ENCODE measurements at places on chromosomes 3 and 15. TPM values are rescaled to one million over a fixed set of nuclear protein-coding genes. Genes with fewer than 3 reads are reported as not detected.

LMAN1L gene
- total RNA-seq, result not detected

SLITRK3 gene
- not detected for total RNA-seq

SLC9C1 gene
- 0.33 TPM for total RNA-seq

IL17RD gene
- 13.6 TPM for total RNA-seq

C3orf49 gene
- not detected for total RNA-seq

PROK2 gene
- not detected for total RNA-seq

MYO1E gene
- 147 TPM for total RNA-seq

CFAP91 gene
- total RNA-seq, result 0.98 TPM

CACNA2D2 gene
- not detected for total RNA-seq

COL6A6 gene
- total RNA-seq, result 18.6 TPM

C2CD4A gene
- total RNA-seq, result not detected

ACAD11 gene
- 37.8 TPM for total RNA-seq

ATP13A5 gene
- total RNA-seq, result not detected

AMOTL2 gene
- total RNA-seq, result 75.7 TPM

- peak; percentile 3 for DNase-seq
Measured at GRCh38 chr3:160739079-160739478, 17.0 kb upstream of the PPM1L start.

GRCh38 chr15:38758043-38758442 lies 193.4 kb upstream of the RASGRP1 start:
- DNase-seq, result peak; percentile 72

- no peak for DNase-seq
Measured at GRCh38 chr3:31721676-31722075, 189.0 kb downstream of the STT3B start.

DNA sequence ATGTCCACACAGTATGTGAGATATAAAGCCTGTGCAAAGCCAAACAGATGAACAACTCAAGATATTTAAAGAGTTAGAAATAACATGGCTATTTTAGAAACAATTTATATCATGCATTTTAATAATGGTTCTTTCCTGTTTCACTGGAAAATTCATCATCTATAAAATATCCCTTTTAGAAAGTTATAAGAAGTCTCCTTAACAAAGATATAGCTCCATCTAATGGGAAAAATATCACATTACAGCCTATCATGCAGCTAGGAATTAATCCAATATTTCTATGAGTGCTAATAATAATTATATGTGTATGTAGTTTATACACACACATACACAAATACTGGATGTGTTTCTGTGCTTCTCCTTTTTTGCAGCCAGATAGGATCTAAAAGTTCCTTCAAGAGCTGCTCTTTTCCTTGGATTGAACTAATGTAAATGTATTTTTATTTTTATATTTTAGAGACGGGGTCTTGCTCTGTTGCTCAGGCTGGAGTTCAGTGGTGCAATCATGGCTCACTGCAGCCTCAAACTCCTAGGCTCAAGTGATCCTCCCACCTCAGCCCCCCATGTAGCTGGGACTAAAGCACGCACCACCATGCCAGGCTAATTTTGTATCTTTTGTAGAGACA lies 21.6 kb downstream of the RPL22L1 start:
- peak; percentile 62 for DNase-seq

DNA sequence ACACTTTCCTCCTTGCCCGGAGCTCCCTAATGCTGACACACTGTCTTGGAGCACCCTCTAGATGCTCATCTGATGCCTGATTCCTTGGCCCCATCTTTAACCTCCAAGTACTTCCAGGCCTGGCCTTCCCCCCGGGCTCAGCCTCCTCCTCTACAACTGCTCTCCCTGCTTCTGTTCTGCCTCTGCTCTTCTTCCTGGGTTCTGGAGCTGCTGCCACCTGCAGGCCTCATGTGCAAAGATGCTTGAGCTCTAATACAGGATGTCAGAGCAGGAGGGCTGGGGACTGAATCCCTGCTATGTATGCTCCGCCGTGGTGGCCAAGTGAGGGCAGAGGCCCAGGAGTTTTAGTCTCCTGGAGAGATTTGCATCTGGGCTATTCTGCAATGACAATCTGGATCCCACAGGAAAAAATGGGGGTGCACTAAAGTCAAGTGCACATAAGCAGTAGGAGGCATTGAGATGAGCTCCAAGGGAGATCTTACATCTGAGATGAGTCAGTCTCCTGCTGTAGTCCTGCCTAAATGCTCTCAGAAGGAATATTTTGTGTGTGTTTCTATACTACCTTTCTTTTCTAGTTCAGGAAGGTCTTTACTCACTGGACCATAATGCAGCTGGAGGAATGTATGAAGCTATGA lies 296.3 kb downstream of the UACA start:
- DNase-seq, result peak; percentile 73

DNA sequence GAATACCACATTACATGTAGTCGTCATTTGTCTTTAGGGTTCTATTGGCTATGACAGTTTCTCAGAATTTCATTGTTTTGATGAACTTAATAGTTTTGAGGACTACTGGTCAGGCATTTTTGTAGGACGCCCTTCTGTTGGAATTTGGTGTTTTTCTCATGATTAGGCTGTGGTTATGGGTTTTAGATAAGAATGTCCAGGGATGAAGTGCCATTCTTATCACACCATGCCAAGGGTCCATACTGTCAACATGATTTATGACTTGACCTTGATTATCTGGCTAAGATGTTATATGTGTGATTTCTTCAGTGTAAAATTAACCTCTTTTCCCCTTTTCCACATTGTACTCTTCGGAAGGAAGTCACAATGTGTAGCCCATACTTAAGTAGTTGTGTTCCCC lies 135.3 kb downstream of the DIPK2A start:
- DNase-seq, result peak; percentile 19

DNA sequence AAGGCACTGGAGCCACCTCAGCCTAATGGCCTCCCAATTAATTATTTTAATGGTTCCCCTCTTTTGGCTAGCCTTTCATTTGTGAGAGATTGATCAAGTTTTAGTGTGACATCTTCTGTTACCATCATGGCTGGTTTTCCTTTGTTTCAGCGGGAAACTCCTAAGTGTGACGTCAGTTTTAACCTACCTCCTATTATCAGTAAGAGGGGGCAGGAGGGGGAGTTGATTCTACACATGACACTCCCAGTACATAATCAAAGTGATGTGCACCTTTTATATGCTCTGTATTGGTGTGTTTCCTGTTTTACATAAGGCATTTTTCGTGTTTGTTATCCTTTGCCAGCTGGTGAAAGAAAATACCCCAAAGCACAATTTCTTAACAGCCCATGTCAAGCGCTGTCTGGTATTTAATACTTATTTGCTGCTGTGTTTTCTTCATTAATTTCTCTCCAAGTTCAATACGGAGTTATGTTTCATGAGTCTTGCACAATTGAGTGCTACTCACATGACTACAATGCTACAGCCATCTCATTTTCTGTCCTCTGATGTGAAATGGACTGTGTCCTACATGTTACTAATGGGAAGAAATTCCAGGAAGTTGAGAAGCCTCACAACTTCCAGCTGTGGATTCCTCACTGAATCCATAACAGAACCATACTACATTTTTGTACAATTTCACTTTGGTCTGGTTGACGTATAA lies 52.2 kb upstream of the POLR2M start:
- peak; percentile 64 for DNase-seq

DNA sequence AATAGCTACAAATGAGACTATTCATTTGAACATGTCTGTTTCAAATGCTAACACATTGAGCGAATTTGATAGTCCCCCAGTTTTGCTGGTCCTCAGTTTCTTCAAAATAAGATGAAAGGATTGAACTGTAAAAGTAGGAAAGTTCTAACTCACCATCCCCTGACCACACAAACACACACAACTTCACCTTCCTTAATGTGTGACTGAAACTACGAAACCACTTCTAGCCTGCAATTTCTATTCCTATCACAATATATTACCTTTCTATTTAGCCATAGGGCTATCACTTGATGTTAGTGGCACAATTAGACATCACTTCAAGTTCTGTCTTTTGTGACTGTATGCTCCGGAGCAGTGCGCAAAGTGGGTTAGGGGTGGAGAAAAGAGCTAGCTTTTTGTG lies 14.9 kb downstream of the BTLA start:
- no peak for DNase-seq

DNA sequence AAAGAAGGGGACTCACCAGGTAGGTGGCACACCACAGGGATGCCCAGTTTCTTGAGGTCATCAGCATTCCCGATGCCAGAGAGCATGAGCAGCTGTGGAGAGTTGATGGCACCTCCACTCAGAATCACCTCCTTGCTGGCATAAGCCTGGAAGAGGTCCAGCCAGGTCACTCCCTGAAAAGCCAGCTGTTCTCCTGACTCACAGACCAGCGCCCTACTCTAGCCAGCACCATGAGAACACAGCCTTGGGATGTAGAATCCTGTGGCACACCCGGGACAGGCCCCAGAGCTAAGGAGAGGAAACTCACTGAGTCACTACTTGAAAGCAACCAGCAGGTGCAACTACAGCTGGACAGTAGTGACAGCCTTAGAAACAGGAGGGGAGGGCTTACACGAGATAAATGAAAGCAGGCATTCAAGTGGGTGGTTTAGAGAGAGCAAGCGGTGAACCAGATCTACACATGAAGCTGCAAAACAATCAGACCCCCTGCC lies 24.5 kb downstream of the CHDH start:
- DNase-seq, result no peak

GRCh38 chr3:184344579-184345316 lies 7.3 kb downstream of the FAM131A start:
- DNase-seq, result no peak

DNA sequence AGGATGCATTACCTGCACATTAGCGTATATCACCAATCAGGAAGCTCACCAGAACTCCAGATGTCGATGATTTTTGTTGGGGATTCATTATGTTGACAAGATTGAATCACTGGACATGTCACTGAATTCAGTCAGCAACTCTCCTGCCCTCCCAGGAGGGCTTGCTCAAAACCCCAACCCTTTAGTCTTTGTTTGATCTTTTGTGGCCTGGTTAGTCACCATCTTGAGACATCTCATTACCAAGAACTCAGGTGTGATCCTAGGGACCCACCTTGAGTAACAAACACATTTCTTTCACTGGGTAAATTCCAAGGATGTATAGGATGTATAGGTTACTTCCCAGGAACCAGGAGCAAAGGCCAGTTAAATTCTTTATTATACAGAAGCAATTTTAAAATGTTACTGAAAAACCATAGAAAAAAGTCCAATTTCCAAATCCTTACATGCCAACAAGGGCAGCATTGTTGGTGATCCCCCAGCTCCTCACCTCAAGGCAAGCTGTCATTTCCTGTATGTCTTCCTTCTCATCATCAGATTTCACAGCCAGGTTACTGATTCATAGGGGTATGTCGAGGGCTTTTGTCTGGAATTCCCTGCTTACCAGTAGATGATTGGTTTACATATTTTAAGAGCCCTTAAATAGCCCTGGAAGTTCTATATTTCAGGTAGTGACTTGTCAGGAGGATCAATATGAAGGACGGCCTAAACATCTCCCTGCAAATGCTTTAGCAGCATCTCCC lies 11.7 kb downstream of the SNRPN start:
- DNase-seq, result no peak

DNA sequence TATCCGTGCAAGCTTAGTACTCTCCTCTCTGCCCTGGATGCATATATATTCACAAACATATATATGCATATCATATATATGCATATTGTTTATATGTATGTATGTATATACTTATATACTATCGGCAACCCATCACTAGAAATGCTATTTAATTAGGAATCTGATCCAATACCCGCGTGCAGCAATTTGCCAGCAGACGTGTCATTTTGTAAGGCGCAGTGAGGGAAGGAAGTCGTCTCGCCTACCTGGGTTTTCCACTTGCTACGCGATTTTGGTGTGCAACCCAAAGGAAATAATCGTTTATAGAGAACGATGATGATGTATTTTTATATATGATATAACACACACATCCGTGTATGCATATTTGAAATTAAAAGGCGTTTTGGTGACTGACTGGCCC lies 5.6 kb upstream of the FEZF2 start:
- no peak for DNase-seq

- DNase-seq, result peak; percentile 83
Measured at GRCh38 chr3:125057186-125057850, 1.5 kb upstream of the HEG1 start.

- DNase-seq, result no peak
Measured at GRCh38 chr15:96687388-96688107, 357.0 kb downstream of the NR2F2 start.

- no peak for DNase-seq
Measured at GRCh38 chr15:84775867-84776449, 27.6 kb downstream of the ZNF592 start.

DNA sequence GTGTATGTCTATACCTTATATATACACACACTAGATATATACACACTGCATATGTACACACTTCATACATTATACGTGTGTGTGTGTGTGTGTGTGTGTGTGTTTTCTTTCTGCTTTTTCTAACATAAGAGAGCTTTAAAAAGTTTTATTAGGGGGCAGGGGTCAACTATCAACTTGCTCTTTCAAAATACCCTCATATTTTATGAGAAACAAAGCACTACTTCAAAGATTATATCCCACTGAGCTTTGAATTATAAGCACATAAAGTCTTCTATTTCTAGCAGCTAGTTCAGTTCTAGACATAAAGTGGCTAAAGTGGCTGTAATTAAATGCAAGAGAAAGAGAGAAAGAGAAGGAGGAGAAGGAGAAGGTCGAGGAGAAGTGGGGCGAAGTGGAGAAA lies 1361.3 kb downstream of the ZPLD1 start:
- DNase-seq, result no peak

DNA sequence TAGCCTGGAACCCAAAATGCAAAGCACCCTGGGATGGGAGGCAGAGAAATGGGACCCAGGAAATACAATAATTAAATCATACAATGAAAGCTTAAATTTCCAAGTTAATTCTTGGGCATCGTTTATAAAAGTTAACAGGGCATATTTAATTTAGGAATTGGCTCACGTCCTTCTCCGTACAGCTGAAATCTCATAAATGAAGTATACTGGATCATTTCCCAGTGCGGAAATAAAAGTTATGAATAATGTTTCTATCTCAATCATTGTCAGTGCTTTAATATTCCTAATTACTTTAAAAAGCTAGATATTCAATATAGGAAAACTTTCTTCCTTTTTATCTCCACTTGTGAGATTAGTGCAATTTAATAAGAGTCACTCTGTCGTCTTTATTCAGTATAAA lies 164.0 kb downstream of the MEGF11 start:
- DNase-seq, result no peak

DNA sequence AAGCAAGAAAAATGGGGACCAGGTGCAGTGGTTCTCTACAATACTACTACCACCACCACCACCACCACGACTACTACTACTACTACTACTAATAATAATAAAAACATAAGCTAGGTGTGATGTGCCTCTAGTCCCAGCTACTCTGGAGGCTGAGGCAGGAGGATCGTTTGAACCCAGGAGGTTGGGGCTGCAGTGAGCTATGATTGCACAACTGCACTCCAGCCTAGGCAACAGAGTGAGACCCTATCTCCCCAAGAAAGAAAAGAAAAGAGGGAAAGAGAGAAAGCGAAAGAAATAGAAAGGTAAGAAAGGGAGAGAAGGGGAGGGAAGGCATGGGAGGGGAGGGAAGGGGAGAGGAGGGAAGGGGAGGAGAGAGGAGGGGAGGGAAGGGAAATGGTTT lies 350.6 kb downstream of the FOXP1 start:
- DNase-seq, result no peak

Measured in fibroblast of the aortic adventitia (primary cell).